ENCODE measurements at places on chromosomes 13 and 19.

GRCh38 chr13:59684105-59684504 is 479.6 kb downstream of the DIAPH3 start:
- no peak for DNase-seq

DNA sequence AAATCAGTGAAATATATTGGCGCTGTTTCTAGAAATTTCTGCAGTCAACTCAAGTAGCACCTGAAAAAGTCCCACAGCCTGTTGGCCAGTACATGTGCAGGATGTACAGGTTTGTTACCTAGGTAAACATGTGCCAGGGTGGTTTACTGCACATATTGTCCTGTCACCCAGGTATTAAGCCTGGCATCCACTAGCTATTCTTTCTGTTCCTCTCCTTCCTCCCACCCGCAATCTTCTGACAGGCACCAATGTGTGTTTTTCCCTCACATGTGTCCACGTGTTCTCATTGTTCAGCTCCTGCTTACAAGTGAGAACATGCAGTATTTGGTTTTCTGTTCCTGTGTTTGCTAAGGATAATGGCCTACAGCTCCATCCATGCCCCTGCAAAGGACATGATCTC is 13.1 kb upstream of the SCEL start:
- DNase-seq = no peak

DNA sequence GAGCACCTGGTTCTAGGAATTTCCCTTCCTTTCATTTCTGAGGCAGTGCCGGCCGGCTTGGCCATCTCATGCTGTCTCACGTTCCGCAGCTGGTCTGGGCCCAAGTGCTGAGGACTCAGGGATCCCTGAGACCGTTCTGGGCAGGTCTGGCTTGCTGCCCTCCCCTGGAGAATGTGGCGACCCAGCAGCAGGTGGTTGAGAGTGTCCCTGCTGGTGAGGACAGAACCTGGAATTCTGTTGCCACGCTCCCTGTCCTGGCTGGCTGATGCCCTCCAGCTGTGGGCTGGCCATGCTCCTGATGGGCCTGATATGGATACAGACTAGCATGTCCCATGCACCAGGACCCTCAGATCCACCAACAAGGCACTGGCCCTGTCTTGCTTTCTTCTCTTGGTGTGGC is 114.0 kb upstream of the C1QTNF9B start:
- no peak for DNase-seq

DNA sequence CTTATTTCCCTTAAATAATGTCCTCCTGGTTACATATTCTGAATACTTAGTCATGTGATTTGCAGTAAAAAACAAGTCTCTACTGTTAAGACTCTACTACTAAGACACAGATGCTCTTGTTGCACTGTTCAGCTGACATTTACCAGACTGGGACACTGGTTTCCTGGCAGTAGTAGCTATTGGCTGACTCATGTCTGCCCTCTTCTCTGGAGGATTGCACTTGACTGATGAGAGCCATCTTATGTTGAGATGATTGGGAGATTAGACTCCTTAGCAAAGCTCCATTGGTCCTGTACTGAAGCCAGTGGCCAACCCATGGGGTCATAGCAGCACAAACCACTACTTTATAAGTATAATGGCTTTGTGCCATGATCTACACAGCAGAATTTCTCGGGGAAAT is 1672.6 kb upstream of the PCDH20 start:
- DNase-seq = no peak

- no peak for DNase-seq
Observed at GRCh38 chr13:32086791-32087441, 55.3 kb downstream of the FRY start.

- DNase-seq = no peak
Observed at GRCh38 chr13:28333204-28333881, 161.6 kb downstream of the FLT1 start.

- no peak for DNase-seq
Observed at GRCh38 chr19:54281007-54281728, at the start of gene LILRB2. Gene LILRB2, minus strand, starts transcription at chr19:54281110. Its CDS starts 614 bp downstream, at chr19:54280496.

GRCh38 chr19:44848036-44848811 is 2.1 kb downstream of the NECTIN2 start:
- no peak for DNase-seq

GRCh38 chr19:32662186-32662585 is 12.8 kb downstream of the ANKRD27 start:
- no peak for DNase-seq

- no peak for DNase-seq
Observed at GRCh38 chr19:5186293-5187050, 154.1 kb downstream of the PTPRS start.

- no peak for DNase-seq
Observed at GRCh38 chr13:100596516-100596915, 7.9 kb upstream of the GGACT start.

DNA sequence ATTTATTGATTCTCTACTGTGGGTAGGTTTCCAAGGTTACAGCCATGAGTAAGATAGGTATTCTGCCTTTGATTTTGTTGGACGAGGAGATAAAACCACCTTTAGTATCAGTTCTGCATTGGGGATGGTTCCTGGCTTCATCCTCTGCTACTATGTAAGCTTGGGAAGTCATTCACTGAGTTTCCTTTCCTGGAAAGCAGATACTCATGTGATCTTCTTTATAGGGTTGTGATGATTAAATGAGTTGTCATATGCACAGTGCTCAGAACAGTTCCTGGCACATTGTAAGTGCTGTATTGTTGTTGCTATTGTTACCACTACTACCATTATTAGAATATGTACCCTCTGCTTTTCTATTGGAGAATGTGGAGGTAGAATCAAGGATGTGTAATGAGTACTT is 13.1 kb upstream of the WTIP start:
- DNase-seq = no peak

All from spleen (tissue), 13 donors.